ENCODE measurements at places on chromosomes 4 and X.
A peak's percentile ranks its signal among the peaks of the same experiment; 100 is the strongest.

GRCh38 chr4:184641022-184641421 lies 8.2 kb downstream of the CASP3 start:
- DNase-seq: no peak

- DNase-seq: no peak
Measured at GRCh38 chr4:41921476-41921875, 13.8 kb upstream of the TMEM33 start.

DNA sequence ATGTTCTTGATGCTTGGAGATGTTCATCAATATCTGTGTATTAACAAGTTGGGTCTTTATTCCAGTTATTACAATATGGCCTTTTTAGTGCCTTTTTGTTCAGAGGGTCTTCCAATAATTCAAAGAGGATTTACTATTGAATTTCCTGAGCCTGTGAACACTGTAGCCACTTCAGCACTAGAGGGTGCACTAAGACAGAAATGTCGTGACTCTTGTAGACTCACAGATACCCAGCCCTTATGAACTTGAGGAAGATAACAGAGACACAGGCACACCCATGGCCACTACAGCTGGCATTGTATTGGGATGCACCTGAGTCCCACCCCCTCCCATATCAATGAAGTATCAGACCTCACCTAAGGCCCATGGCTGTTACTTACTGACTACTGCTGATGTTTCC lies 54.4 kb upstream of the ACTRT1 start:
- DNase-seq: peak; percentile 16

- peak; percentile 56 for DNase-seq
Measured at GRCh38 chr4:11741190-11741652, 312.5 kb upstream of the HS3ST1 start.

Data from fibroblast of skin of back (primary cell).